ENCODE measurements at places on chromosomes 11 and 22.

- DNase-seq = no peak
Observed at GRCh38 chr22:30114361-30114760, 34.1 kb downstream of the HORMAD2 start.

DNA sequence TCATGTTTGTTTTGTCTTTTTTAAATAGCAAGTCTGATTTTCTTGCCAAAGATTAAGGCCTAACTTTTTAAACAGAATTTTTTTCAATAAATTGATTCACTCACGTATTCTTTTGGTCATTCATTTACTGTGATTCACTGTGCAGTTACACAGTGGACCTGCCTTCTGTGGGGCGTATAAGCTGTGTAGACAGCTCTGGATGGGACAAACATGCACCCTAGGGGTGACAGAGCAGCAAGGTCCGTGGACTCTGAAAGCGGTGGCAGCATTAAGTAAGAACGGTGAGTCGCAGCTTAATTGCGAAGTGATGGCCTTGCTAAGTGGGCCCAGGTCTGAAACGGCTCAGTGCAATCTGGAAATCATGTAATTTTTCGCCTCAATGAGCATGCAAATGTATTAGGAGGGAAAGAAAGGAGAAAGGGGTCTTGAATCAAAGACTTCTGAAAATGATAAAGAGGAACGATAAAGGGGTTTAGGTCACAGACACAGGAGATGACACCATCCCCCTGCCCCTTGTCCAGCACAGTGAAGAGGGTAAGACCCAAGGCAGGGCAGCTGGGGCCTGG is 113.1 kb downstream of the SPATA19 start:
- DNase-seq = no peak

DNA sequence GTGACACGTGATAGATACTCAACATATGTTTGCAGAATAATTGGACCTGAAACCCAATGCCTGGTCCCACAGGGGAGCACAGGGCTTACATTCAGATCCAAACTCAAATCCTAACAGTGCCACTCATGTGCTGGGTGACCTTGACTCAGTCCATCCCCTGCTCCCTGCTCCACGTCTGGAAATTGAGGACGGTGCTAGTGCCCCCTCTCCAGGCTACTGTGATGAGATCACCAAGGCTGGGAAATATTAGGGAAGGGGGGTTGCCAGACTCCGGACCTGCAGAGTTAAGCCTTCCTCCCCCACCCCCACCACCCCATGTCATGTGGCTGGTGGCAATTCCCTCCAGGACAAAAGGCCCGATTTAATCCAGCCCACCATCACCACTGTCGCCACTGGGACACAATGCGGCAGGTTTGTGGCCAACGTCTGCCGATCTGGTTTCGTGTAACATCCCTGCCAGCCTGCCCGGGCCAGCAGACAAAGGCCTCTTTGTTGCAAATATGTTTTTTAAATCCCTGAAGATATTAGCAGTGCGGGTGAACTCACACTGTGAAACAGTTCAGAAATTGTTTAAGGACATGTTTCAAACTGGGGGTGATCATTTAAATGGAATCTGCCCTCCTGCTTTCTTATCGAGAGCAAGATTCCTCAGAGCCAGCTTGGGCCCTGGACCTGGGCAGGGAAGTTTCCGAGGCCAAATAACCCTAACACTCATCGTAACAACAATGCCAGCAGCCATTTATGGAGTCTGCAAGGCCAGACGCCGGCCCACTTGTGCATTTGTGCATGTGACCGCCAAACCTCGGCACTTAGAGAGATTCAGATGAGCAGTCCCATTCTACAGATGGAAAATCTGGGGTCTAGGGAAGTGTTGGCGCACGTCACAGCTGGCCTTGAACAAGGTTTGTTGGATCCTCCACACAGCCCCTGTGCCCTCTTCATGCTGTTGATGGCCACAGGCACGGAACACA is 19.6 kb upstream of the MN1 start:
- no peak for DNase-seq

DNA sequence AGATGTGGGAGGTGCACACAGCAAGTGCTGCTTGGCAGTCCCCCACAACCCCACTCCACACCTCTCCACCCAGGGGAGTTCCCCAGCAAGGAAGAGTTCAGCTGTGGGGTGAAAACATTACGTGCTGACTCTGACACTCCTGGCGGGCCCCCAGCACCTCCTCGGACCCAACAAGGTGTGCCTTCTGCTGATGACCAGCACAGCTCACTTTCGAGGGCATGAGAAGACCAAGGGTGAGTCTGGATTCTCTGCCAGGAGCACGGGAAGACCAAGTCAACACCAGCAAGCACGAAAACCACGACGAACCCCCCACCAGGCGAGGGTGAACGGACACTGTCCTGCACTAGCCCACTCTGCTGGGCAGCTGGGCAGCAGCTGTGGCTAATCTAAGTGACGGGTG is 1.4 kb downstream of the ALG12 start:
- no peak for DNase-seq

DNA sequence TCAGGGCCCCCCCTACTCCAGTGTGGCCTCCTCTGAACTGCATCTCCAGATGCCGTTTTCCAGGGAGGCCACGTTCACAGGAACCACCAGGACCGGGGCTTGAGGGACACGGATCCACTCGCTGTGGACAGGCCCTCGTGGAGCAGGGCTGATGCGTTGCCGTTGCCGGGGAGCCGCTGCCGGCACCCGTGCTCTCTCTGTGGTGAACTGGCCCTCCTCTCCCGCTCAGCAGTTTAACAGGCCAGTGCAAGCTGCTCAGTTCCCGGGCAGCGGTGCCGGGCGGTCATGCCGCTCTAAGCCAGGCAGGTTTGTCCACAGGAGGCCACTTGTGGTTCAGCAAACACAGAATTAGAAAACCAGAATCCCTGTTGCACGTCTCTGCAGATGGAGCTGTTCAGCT is 301.6 kb downstream of the TBC1D22A start:
- no peak for DNase-seq

DNA sequence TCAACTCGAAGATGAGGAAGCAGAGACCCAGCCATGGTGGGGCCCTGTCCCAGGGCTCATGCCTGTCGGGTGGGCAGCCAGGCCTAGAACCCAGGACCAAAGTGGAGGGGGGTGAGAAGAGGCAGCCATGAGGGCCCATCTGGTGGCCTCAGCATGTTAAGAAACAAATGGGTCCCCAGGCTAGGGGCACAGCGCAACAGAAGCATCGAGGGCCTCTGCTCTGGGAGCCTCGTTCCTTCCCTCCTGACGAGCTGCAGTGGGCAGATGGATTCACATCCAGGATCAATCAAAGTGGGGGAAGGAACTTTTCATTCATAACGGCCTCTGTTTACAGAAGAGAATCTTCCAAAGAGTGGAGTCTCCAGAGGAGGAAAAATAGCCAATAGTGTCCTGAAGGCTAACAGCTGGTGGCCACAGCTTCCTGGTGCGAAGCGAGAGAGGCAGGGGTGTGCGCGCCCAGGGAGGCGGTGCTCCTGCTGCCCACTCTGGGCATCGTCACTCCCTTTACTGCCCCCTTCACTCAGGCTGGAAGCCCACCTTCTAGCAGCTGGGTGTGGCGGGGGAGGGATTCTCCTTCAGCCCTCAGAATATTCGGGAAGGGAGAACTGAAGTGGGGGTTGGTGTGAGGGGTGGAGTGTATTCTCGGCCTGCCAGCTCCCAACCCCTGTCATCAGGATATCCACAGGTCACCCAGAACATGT is 4.3 kb downstream of the CBX7 start:
- no peak for DNase-seq

DNA sequence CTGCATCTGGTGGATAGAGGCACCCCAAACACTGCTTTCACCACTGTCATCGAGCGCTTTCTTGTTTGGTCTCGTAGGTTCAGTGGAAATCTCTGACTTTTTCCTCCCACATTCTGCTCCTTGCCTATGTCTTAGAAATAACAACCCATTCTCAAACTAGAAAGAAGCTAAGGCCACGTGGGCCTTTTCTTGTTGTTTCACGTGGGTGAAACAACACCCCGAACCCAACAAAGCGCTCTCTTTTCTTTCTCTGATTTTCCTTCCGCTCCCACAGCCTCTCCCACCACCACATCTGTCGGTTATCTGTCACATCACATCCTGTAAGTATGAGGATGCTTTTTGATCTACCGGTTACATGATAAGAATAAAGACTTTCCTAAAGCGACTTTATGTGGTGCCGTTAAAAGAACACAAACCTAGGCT is 77.1 kb downstream of the LINC01488 start:
- no peak for DNase-seq

DNA sequence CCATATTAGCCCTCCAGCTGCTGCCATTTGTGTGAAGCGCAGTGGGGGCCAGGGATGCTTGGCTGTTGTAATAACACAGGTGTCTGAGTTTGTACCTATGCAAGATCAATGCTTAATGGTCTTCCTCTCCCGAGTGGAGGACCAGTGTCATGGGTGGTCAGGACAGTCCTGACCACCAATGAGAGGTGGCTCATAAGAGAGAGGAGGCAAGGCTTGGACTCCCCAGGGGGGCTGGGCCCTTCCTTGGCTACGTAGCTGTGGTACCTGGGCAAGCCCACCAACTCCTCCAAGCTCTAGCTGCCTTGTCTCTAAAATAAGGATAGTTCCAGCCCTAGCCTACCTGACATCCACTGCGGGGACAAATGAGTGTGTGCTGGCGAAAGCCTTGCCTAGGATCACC is 79.2 kb downstream of the OSBP2 start:
- no peak for DNase-seq

All from cerebellar nuclear complex (tissue), 1 donor.